ENCODE measurements at places on chromosomes 5 and 9. TPM values are rescaled to one million over a fixed set of nuclear protein-coding genes. Genes with fewer than 3 reads are reported as not detected.

PCDHGB3 gene
- total RNA-seq = 6.1 TPM

PCDHB15 gene
- total RNA-seq = 5.3 TPM

IFNA21 gene
- total RNA-seq = not detected

CDHR2 gene
- not detected for total RNA-seq

SYNPO gene
- 23.5 TPM for total RNA-seq

DNA sequence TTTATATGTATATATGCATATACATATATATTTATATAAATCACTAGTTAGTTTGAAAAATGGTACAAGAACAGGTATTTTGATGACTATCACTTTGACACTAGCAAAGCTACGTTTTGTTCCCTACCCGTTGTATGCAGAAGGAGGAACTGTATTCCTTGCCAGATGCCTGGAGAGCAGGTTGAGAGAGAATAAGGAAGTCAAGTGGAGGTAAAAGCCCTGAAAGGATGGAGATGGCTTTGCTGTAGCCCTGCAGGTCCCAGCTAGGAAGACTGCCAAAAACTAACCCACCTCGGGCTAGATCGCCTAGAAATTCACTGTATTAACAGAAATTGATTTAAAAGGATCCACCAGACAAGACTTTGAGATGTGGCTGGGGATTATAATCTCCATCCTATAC, 229.3 kb downstream of the RFX3 start:
- no peaks in the 10 kb centered on the region for H3K27me3 ChIP-seq
- H3K4me1 ChIP-seq = no peaks in the 10 kb centered on the region
- no peak overlapping the region for H3K4me3 ChIP-seq

DNA sequence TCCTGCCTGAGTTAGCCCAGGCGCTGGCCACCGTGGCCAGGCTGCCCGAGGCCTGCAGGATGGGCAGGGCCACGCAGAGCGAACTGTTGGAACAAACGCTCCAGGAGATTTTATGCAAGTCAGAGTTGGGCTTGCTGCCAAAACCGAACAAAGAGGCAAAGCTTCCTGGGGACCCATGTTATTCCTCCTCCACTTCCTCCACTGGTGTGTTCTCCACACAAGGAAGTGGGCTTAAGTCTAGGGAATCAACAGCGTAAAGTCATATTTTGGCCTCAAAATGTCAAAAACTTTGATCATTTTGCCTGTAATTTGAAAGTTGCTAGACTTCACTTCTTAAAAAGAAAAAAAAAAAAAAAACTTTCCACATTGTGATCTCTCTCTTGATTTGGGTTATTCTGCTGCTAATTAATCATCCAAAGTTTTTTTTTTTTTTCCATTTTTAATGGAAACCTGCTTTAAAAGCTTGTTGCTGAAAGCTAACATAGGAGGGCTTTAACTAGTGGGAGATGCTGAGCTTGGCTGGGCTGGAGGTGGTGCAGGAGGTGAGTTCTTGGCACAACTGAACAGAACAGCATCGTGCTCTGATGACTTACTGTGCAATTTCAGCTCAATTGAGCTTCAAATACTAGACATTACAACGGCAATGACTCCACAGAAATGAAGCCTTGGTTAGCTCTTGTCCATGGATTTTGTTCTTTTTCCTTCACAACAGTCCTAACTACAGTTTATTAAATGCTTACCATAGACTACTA, 73.0 kb downstream of the PTPDC1 start:
- H3K27me3 ChIP-seq = no peaks in the 10 kb centered on the region
- DNase-seq = peak; percentile 93
- peak overlapping the region; percentile 69 for H3K27ac ChIP-seq

DNA sequence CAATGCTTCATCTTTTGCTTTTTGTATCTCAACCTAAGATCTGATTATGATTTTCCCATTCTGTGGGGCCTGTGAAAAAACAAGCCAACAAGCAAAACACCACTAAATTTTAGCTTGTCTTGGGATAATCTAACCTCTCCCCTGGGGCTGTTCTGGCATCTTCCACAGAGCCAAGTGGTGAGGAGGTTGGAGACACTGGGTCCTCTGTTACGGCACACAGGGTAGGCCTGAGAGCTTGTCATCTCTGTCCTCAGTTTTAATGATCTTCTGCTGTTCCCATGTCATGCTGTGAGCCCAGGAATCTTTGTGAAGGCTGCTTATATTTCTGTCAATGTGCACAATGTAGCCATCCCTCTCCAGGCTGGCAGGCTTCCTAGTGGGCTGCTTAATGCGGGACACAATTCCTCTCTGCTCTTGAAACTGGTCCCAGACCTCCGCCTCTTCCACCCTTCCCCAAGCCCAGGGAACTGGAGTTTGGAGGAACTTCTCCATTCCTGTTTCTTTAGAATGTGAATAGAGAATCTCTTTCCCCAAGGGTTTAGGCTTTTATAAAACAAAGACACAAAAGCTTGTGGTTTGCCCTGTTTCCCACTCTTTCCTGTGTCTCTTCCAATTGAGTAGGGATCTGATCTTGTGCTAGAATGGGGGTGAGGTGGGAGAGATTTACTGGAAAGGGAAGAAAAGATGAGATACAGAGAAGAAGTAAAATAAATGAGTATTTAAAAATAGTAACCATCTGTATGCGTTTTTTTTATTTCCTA, 30.9 kb upstream of the SEMA6A start:
- no peaks in the 10 kb centered on the region for H3K27me3 ChIP-seq
- no peaks in the 10 kb centered on the region for H3K4me1 ChIP-seq
- no peak overlapping the region for H3K4me3 ChIP-seq
- no peaks in the 10 kb centered on the region for H3K36me3 ChIP-seq
- DNase-seq = no peak

DNA sequence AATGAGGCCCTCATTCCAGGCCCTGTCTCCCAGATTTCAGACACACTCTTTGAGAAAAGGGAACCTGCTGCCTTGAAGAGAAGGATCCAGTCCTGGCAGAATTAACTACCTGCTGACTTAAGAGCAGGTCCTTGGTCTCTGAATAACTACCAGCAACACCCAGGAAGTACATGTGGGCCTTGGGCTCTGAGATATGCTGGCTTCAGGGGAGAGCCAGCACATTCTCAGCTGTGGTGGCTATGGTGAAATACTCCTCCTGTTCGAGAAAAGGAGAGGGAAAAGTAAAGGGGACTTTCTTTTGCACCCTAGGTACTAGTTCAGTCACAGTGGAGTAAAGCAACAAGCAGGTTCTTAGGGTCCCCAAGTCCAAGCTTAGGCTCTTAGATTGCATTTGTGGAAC, 120.0 kb downstream of the HMHB1 start:
- H3K4me1 ChIP-seq = peaks cover 11% of the 10 kb centered on the region
- no peak overlapping the region for H3K27ac ChIP-seq
- H3K36me3 ChIP-seq = no peaks in the 10 kb centered on the region
- no peaks in the 10 kb centered on the region for H3K27me3 ChIP-seq
- DNase-seq = no peak
- H3K4me3 ChIP-seq = no peak overlapping the region

GRCh38 chr9:37719526-37719925, 34.1 kb upstream of the TRMT10B start:
- no peak overlapping the region for H3K27ac ChIP-seq
- H3K4me1 ChIP-seq = no peaks in the 10 kb centered on the region
- DNase-seq = no peak
- no peak overlapping the region for H3K4me3 ChIP-seq
- no peaks in the 10 kb centered on the region for H3K36me3 ChIP-seq

GRCh38 chr5:85311536-85311935, 926.9 kb upstream of the EDIL3 start:
- H3K36me3 ChIP-seq = no peaks in the 10 kb centered on the region
- no peak overlapping the region for H3K4me3 ChIP-seq
- DNase-seq = peak; percentile 52
- H3K4me1 ChIP-seq = no peaks in the 10 kb centered on the region

- H3K27ac ChIP-seq = no peak overlapping the region
- no peaks in the 10 kb centered on the region for H3K4me1 ChIP-seq
- no peak overlapping the region for H3K4me3 ChIP-seq
- H3K27me3 ChIP-seq = no peaks in the 10 kb centered on the region
- no peaks in the 10 kb centered on the region for H3K36me3 ChIP-seq
- no peak for DNase-seq
These were observed 61.7 kb upstream of the SUB1 start for GRCh38 chr5:32523625-32524024.

- no peak overlapping the region for H3K4me3 ChIP-seq
- H3K27ac ChIP-seq = no peak overlapping the region
- peaks cover 50% of the 10 kb centered on the region for H3K36me3 ChIP-seq
- no peaks in the 10 kb centered on the region for H3K4me1 ChIP-seq
- DNase-seq = no peak
These were observed 68.6 kb downstream of the ERMP1 start for GRCh38 chr9:5764130-5764868.

GRCh38 chr9:38682713-38683112, 37.2 kb downstream of the FAM240B start:
- DNase-seq = no peak
- H3K27me3 ChIP-seq = no peaks in the 10 kb centered on the region
- H3K27ac ChIP-seq = no peak overlapping the region
- H3K4me3 ChIP-seq = no peak overlapping the region
- H3K36me3 ChIP-seq = no peaks in the 10 kb centered on the region

DNA sequence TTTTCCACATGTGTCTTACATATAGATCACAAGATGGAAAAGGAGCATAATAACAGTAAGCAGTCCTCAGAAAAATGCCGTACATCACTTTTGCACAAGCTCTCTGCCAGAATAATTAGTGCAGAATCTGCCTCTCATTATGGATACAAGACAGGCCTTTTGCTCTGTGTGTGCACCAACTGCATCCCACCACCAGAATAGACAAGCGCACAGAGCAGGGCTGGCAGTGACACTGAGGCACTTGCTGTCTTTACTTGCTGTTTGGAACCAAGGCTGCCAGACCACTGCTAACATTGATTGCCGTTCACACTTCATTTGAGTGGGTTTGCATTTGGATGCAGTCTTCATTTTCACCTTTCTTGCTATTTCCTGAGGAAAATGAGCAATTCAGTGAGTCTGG, 741.3 kb downstream of the TLE1 start:
- peaks cover 18% of the 10 kb centered on the region for H3K4me1 ChIP-seq
- no peaks in the 10 kb centered on the region for H3K27me3 ChIP-seq
- DNase-seq = no peak
- no peak overlapping the region for H3K4me3 ChIP-seq
- H3K27ac ChIP-seq = no peak overlapping the region

GRCh38 chr5:56299212-56299611, 66.1 kb upstream of the ANKRD55 start:
- no peaks in the 10 kb centered on the region for H3K27me3 ChIP-seq
- H3K36me3 ChIP-seq = no peaks in the 10 kb centered on the region
- DNase-seq = no peak
- no peak overlapping the region for H3K4me3 ChIP-seq

DNA sequence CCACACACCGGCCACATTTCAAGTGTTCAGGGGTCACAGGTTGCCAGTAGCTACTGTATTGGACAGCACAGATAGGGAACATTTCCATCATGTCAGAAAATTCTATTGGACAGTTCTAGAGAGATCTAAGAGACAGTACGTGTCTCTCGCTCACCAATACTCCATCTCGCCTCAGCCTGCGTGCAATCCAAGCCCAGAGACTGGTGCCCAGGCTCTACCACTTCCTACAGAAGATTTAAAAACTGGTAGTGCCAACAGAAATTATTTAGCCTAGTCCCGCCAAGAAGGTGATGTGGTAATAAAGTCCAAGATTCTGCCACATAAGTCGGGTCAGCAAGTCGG, 390 bp upstream of the SNX2 start:
- DNase-seq = no peak
- H3K36me3 ChIP-seq = no peaks in the 10 kb centered on the region
- H3K4me3 ChIP-seq = peak overlapping the region; percentile 94
- no peaks in the 10 kb centered on the region for H3K27me3 ChIP-seq
- H3K4me1 ChIP-seq = no peaks in the 10 kb centered on the region
- peak overlapping the region; percentile 87 for H3K27ac ChIP-seq

- no peaks in the 10 kb centered on the region for H3K27me3 ChIP-seq
- no peak overlapping the region for H3K27ac ChIP-seq
- H3K4me3 ChIP-seq = no peak overlapping the region
These were observed 122.4 kb upstream of the NMUR2 start for GRCh38 chr5:152527358-152528052.

GRCh38 chr5:139799359-139799758, 3.8 kb downstream of the PSD2 start:
- no peaks in the 10 kb centered on the region for H3K4me1 ChIP-seq
- H3K27ac ChIP-seq = no peak overlapping the region
- peaks cover 75% of the 10 kb centered on the region for H3K27me3 ChIP-seq
- no peaks in the 10 kb centered on the region for H3K36me3 ChIP-seq

DNA sequence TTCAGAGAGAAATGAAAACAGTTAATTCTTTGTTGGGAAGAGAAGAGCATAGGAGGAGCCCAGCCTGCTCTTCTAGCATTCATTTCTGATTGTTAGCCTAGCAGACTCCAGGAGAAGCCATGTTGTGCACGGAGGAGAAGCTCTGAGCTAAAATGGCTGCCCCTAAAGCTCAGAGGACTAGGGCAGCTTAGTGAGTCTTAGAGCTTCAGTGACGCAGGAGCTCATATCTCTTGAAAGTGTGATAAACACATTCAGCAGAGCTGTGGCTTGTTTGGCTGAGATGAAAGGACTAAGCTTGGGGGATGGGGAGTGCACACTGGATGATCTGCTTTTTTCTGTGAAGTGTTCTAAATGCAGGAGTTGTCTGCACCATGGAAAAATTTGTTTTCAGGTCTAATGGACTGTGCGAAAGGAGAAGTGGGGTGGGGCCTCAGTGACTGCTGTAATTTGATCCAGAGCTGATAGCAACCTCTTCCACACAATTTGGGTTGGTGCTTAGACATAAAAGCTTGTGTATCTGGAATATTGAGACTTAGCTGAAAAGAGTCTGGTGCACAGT, 58.5 kb downstream of the ZNF462 start:
- DNase-seq = no peak
- H3K4me3 ChIP-seq = no peak overlapping the region
- H3K27ac ChIP-seq = peak overlapping the region; percentile 77
- peaks cover 16% of the 10 kb centered on the region for H3K36me3 ChIP-seq
- H3K27me3 ChIP-seq = no peaks in the 10 kb centered on the region

- no peaks in the 10 kb centered on the region for H3K36me3 ChIP-seq
- no peaks in the 10 kb centered on the region for H3K27me3 ChIP-seq
- no peak overlapping the region for H3K4me3 ChIP-seq
- no peaks in the 10 kb centered on the region for H3K4me1 ChIP-seq
- DNase-seq = no peak
These were observed 168.9 kb upstream of the FER start for GRCh38 chr5:108578791-108579190.

DNA sequence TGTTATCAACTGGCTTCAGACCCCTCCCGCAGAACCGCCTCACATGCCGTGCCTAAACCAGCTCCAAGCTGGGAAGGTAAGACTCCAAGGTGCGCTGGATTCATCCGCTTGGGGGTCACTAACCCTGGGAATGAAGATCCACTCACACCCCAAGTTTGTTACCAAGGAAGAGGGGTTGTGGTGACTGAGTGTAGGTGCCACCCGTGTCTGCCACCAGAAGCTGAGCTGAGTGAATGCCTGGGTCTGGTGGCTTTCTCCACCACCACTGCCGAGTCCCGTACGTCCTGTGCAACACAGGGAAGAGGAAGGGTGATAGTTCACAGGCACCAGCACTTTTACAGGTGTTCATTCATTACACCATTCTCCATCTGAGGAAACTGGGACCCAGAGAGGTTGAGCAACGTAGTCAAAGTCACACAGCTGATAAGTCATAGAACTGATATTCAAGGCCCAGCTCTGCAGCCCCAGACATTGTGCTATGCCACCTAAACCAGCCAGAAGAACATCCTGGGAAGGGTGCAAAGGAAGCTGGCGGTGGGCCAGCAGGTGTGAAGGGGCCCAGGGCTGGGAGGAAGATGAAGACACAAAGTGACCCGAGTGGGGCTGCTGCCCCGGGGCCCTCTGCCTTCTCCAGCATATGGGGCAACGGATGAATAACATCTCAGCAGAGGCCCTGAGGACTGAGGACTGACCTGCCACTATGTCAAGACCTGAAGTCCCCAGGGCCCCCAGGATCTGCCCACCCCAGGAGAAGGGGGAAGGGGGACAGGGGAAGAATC, 70.9 kb upstream of the PPP1R26 start:
- DNase-seq = no peak
- H3K27me3 ChIP-seq = no peaks in the 10 kb centered on the region
- H3K4me1 ChIP-seq = no peaks in the 10 kb centered on the region
- no peak overlapping the region for H3K4me3 ChIP-seq
- H3K36me3 ChIP-seq = no peaks in the 10 kb centered on the region
- H3K27ac ChIP-seq = no peak overlapping the region
